ENCODE measurements at places on chromosomes 7 and 10.
A peak's percentile ranks its signal among the peaks of the same experiment; 100 is the strongest.

GRCh38 chr10:106863549-106863948, 301.0 kb downstream of the SORCS1 start:
- no peak for DNase-seq

- no peak for DNase-seq
Measured at GRCh38 chr7:77498659-77499379, 38.3 kb upstream of the PTPN12 start.

GRCh38 chr7:32335107-32335506, 155.1 kb downstream of the LSM5 start:
- DNase-seq = no peak

GRCh38 chr7:129948877-129949291, 3.9 kb downstream of the UBE2H start:
- peak; percentile 77 for DNase-seq

- DNase-seq = no peak
Measured at GRCh38 chr10:28730031-28730778, 52.9 kb downstream of the BAMBI start.

DNA sequence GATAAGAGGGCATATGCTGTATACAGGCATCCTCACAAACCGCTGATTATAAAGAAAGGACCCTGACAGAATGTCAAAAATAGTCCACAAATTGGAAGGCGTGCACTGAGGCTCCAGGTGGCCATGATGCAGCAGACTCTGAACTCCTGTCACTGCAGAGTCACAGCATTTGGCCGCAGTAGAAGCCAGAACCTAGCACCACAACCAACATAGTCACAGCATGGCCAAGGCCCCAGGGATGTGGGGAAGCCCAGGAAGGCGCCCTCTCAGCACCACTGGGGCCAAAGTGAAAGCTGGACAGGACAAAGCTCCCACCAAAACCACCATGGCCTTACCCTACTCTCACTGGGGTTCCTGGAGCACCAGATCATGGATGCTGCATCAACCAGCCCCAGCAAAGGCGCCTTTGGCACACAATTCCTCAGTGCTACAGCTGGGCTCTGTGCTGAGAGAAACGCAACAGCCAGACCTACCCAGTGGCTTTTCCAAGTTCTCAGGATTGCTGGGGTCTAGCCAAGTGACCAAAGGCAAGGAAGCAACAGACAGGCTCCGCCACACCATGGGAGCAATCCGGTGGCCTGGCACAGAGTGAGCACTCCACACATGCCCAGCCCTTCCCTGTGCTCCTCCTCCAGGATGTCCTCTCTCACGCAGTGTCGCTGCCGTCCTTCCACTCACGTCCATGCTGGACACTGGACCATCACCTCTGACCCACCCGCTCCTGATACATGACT, 60.2 kb downstream of the STK17A start:
- DNase-seq = no peak

DNA sequence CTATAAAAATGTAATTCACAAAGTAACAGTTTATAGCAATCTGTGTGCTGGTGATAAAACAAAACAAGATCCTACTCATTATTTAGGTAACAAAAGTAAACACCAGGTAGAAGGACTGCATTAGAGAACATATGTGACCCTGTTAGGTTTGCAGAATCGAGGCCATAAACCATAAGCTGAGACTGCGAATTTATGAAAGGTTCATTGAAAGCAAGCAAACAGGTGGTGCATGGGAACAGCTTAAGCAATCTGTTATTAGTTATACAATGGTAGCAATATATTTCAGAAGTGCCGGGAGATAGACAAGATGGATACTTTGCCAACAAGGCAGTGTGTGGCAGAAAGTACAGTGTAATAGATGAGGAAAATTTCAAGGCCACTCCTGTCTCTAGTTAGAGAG, 23.5 kb upstream of the FAM133B start:
- no peak for DNase-seq

- no peak for DNase-seq
Measured at GRCh38 chr7:123569352-123570010, 11.9 kb upstream of the NDUFA5 start.

GRCh38 chr10:97888641-97889262, 39.1 kb downstream of the GOLGA7B start:
- no peak for DNase-seq

DNA sequence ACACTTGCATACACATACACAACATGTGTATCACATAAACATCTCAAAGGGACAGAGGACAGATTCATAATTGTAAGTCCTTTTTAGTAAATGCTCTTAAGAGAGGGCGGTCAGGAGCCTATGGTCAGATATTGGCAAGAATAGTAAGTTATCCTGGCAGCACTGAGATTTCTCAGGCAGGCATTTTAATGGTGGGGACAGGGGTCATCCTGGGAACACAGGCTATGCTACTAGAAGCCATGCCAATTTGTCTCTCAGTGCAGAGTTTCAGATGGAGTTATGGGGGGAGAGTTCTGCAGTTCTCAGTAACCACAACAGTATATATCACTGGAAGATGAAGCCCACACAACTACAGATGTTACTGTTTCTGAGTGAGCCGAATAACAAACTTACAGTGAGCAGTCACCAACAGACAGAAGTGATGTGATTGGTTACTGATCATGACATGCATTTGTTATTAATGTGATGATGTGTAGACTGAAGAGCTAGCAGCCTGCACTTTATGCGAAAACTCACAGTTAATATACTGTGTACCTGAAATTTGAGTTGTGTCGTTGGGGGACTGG, 16.4 kb downstream of the ZNF487 start:
- DNase-seq = peak; percentile 74

GRCh38 chr7:17392846-17393245, 94.4 kb downstream of the AHR start:
- DNase-seq = no peak

DNA sequence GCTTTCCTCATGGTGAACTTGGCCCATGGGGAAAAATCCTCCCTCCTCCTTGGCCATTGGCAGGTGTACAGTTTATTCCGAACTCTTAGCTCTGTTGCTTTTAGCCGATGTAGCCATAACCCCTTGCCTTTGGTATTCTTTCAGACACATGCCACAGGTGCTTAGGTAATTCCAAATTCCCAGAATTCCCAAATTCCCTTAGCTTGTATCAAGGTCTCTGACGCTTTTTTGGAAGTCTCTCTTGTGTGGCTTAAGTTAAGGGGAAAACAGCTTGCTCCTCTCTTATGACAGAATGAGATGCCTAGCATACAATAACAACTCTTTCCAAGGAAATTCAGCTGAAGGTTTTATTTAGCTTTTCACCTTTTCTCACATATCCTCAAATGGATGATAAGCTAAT, 68.0 kb downstream of the SUGCT start:
- DNase-seq = no peak

DNA sequence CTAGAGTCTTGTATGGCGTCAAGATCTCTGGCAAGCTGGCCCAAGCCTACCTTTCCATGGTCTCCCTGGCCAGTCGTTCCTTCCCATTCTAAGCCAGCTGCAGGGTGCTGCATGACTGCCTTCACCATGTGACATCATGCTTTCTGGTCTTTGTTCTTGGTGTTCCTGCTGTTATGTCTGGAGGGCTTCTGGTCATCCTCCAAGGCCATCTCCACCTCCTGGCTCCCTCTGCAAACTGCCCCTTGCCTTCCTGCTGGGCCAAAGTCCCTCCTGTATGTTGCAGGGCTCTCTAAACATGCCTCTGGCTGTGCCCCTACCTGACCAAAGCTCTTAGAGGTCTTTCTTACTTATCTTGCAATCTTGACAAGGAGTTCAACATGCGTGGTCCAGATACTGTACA, 44.4 kb upstream of the SHH start:
- no peak for DNase-seq

- DNase-seq = no peak
Measured at GRCh38 chr10:86963341-86963919, 4.9 kb upstream of the ADIRF start.

GRCh38 chr7:106927536-106927935, 62.5 kb downstream of the PIK3CG start:
- DNase-seq = no peak

DNA sequence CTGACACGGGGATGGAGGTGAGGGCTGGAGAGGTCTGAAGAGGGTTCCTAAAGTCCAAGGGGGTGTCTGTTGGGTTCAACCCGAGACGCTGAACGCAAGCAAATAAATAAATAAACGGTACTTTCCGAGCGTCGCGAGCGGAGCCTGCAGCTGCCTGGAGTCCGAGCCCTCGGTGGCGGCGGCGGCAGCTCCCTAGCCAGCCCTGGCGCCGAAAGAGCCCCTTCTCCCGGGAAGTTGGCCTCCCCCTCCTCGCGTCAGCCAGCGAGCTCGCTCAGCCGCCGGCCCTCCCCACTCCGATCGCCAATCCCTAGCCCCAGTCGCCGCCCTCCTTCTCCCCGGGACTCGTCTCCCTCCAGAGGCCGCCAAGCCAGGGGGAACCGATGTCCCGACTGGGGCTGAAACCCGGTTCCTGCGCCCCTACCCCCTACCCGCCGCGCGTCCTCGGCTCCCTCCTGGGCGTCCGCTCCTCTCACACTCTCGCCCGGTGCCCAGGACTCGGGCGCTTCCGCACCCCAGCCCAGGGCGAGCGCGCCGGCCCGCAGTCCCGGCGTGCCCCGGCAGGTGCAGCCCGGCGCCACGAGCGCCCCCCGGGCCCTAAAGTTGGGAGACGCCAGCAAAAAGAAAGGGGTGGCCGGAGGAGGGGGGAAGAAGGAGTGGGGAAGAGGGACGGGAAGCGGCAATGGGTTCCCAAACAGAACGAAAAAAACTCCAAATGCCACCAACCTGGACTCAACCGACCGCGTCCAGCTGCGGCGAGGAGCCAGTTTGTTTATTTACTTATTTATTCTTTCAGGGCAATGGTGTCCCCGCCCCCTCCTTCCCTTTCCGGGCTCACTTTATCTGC, at the start of gene GFRA1:
Gene GFRA1 (minus strand): TSS at position 767 of the 844 bp plus-strand sequence. CDS start 1,177 bp downstream, outside the sequence.
- no peak for DNase-seq

DNA sequence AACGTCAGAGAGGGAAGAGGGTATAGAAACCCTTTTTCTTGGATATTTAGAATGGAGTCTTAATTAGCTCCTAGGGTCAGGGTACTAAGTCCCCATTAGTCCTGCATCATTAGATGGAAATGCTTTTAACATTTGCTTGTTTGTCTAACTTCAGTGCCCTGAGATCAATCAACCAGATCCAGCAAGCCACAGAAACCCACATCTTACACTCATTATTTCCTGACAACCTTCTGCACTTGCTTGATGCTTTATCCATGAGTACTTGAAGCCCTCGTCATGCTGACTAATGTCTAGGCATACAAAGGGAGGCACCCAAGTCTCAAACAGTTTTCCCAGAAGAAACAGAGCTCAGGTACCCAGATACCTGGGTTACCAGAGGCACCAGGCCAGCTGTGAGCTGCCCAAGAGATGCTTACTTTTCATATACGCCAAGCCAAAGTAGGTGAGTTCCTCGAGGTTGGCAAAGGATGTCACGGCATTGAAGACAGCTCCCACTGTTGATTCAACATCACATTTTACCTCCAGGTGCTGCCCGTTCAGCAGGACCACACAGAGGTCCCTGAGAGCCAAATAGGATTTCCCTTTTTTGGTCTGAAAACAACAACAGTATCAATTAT, 42.7 kb downstream of the FRMPD2 start:
- peak; percentile 58 for DNase-seq

DNA sequence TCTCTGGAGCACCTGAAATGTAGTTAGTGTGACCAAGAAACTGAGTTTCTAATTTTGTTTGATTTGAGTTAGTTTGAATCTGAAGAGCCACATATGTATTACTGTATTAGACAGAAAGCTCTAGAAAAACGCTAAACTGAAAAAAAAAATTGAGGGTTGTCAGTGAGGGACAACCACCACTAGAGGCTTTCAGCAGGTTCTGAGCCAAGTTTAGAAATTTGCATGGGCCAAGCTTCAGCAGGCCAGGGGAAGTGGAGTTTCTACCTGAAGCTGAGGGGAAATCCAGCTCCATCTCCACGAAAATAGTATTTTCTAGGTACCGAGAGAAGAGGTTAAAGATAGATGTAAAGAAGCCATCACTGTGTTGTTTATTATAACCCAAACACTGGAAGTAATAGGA, 77.9 kb upstream of the PLXNA4 start:
- no peak for DNase-seq

DNA sequence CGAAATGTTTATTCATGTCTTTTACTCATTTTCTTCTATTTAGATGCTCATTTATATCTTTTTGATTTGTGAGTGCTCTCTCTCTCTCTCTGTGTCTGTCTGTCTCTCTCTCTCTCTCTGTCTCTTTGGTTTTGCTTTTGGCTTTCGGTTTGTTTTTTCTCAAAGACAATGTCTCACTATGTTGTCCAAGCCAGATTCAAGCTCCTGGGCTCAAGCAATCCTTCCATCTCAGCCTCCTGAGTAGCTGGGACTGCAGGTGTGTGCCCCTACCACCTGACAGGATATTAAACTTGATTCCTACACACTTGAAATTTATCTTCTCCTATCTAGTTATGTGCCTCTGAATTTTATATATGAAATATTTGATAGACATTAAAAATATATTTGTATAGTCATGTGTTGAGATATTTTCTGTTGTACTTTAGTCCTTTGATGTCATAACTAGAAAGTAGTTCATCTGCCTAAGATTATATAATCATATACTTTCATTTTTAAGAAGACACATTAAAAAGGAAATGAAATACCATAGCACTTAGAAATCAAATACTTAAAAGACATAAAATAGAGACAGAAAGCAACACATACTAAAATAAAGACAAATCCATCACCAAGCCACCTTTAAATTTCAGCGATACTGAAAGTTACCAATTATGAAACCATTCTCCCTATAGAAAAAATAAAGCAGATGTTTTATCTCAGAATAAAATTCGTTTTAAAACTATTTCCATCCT, 68.1 kb upstream of the SFMBT2 start:
- DNase-seq = no peak

- DNase-seq = no peak
Measured at GRCh38 chr10:130018265-130018664, 54.2 kb upstream of the EBF3 start.

DNA sequence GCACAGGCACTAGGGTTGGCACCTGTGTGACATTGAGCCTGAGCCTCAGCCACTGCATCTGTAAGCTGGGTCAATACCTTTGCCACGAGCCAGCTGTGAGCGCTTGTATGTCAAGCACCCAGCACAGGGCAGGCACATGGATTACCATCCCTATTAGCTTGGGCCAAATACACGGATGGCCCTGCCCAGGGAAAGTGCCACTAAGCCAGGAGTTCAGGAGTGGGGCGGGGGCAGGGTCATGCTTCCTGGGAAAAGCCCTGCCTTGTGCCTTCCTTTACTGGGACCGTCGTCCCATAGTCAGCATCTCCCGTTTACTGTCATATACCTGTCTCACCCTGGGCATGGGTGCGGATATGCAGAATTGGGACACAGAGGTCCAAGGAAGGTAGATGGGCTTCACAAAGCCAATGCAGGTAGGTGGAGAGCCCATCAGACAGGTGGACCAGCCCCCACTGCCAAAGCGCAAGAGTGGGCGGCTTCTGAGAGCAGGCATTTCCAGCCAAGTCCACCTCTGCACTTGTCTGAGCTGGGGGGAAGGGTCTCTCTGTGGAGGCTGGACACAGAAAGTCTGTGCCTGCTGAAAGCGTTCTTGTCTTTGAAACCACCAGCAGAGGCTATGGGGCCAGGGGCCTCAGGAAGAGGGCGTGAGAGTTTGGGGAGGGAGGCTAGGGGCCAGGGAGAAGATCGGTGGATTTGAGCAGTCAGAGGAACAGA, 72.6 kb downstream of the VWA2 start:
- DNase-seq = no peak

GRCh38 chr10:6659451-6659850, 79.4 kb upstream of the PRKCQ start:
- no peak for DNase-seq

All from GM06990 (cell line).